HL-60 (cell line): ENCODE measurements at places on chromosomes 2 and 18.

GRCh38 chr2:8058652-8059051, 623.2 kb upstream of the ID2 start:
- peak; percentile 39 for DNase-seq

DNA sequence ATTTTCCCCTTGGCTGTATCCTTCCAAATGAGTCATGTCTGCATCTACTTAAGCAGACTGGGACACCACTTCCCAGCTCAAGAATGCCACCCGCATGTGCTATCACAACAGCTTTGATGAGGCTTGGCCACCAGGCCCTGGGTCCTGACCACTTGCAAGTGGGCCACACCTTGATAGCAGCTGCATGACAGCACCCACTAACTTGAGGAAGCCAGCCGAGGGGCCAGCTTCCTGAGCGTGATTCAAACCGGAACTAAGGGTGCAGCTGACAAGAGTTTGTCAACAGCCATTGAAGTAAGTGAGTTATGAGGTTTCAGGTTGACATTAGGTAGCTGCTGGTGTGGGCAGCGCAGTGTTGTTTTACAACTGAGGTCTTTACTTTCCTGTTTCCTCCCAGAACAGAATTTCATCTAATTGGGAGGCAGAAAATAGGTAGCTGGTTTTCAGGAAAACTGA, 54.4 kb downstream of the EPHA4 start:
- DNase-seq = no peak

DNA sequence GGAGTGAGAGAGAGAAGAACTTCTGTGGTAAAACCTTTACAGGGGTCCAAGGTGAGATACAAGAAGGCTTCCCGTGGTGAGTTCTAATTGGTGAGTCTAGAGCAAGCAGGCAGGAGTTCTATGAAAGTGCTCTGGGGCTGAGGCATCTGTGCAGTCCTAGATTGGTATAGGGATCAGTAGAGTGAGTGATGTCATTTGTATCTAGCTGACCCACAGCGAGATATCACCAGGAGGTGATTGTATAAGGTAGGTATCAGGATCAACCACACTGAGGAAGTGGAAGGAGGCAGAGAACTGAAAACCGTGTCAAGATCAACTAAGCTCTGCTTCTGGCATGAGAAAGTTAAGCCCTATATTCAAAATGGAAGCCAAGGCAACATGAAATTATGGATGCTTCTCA, 1648.9 kb upstream of the TMEFF2 start:
- no peak for DNase-seq

DNA sequence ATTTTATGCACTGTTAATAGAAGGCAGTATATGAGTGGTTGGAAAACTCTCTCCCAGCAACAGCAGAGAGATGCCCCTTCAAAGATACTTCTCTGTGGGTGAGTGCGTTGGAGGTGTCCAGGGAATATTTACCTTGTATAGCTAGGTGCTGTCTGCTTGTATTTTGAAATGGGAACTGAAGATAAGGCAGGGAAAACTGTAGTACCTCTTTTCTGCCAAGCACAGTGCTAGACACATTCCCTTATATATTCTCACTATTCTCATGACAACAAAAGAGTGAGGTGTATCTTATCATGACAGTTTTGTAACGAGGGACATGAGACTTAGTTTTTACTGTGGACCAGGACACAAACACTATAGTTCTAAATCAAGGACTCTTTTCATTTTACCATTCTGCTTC, 2.1 kb downstream of the TTC39C start:
- no peak for DNase-seq

DNA sequence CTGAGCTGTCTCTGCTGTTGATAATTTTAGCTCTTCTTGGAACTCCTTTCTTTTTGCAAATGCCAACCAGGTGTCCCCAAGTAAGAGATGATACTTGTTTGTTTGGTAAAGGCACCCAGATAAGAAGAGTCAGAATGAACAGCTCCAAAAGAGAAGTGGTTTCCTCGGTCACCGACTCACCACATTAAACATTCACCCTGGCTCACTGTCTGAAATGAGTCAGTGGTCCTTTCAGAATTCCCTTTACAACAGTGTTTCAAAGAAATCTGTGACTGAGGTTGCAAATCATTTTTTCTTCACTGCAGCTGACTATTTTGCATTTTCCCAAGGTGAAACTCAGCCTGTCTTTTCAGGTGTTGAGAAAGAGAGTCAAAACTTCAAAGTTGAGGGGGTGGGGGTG, 16.2 kb upstream of the CXCR4 start:
- DNase-seq = no peak

GRCh38 chr2:71749671-71750101, 296.3 kb downstream of the DYSF start:
- no peak for DNase-seq
